ENCODE measurements at places on chromosomes 4 and X. TPM values are rescaled to one million over a fixed set of nuclear protein-coding genes. Genes with fewer than 3 reads are reported as not detected.

Gene KIT
- 11.0 TPM for total RNA-seq

Gene DMD
- total RNA-seq = 8.4 TPM

Gene NWD2
- total RNA-seq = not detected

Gene MAGEA11
- total RNA-seq = not detected

Gene WDR13
- total RNA-seq = 32.6 TPM

DNA sequence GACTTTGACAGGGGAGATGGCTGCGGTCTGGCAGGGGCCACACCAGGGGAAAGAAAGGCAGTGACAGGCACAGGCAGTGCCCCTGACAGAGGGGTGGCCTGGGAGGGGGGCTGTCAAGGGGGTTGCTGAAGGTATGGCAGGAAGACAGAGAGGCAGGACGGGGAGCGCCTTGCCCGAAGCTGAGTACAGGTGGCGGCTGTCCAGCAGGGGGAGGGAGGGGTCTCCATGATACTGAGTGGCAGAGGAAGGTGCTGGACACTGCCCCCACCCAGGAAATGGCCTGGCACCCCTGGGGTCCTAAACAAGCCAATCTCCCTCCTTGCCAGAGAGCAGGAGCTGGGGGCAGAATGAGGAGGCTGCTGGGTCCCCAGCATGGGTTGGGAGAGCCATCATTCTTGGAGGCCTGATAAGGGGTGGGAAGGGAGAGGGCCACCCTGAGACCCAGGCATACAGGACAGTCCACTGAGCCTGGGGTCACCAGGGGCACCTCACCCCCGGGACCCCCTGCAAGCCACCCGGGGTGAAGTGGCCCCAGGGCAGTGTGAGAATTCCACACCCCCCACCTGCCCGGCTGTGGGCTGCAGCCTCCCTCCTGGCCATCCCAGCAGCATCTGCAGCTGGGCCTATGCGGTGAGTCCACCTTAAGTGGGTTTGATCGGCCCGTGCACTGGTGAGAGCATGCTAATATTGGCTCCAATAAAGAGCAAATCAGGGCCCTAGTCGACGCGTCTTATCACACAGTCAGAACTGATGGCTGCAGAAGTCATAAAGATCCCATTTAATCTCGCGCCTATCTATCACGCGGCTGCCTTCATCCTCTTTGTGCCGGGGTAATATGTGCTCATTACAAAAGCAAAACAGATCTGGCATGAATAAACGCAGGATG is 108.5 kb downstream of the FAM53A start:
- no peak for DNase-seq

Gene ZAR1
- total RNA-seq = not detected

DNA sequence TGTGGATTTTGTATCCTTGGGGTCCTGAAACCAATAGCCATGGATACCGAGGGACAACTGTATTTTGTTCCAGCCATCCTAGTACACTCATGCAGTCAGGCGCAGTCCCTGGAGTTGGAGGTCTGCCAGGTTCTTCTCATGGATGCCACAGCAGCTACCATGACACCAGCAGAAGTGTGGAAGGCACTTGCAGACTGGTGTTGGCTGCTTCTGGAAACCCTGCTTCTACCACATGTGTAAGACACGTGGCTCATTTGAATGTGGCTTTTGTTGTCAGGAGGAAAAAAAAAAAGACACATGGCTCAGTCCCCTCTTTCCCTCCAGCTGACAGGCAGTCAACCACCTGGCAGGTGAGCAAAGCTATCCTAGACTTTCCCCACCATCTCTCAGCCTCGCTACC is 19.4 kb downstream of the DRD5 start:
- DNase-seq = no peak

Gene CCNI
- total RNA-seq = 179 TPM

Gene C4orf50
- total RNA-seq = 0.82 TPM

DNA sequence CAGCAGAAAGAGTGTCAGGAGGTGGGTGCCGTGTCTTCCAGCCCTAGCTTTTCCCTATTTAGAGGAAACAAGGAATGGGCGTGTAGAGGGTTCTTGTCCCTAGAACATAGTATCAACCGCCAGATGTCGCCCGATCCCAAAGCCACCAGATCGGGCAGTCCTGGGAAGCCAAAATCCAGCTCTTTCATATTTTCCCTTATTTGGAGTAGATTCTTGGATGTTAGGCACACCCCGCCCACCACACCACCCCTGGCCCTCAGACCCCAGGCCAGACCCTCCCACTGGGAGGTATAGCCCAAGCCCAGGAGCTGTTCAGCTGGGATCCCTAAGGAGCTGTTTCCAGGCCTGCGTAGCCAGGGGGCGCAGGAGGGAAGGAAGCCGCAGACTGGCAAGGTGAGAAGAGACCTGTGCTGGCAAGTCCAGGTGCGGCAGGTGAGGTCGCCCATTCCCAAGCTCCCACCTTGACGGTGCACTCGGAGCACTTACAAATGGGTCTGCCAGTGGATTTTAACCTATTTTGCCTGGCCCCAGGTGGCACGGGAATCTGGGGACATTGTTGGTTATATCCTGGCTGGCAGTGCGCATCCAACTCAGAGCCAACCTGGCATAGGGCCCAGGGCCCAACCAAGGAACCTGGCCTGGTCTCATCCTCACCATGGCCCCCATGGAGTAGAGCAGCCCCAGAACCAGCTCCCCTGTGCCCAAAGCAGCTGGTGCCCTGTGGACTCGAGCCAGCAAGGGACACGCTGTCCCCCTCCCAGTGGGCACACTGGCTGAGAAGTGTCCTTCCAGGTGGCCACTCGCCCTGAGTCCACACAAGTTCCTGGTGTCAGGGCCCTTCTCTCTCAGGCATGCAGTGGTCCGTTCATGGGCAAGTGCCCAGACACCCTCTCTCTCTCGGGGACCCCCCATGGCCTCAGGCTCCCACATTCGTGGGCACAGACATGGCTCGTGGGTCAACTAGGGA is 811 bp downstream of the FLNA start:
- no peak for DNase-seq

Gene CXXC4
- not detected for total RNA-seq

- DNase-seq = no peak
Measured at GRCh38 chr4:105911426-105911825, 16.2 kb downstream of the NPNT start.

GRCh38 chr4:56052481-56052880 is 103.7 kb downstream of the CEP135 start:
- DNase-seq = no peak

DNA sequence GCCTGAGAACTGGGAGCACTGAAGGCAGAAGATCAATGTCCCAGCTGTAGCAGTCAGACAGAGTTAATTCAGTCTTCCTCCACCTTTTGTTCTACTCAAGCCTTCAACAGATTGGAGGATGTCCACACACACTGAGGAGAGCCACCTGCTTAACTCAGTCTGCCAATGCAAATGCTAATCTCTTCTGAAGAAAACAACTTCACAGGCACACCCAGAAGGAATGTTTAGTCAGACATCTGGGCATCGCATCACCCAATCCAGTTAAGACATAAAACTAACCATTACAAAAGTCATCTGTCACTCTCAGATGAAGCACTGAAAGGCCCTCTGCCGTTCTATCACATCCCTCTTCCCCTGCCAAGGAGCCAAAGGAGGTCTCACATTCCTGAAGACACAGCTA is 173.7 kb downstream of the CENPC start:
- DNase-seq = no peak

DNA sequence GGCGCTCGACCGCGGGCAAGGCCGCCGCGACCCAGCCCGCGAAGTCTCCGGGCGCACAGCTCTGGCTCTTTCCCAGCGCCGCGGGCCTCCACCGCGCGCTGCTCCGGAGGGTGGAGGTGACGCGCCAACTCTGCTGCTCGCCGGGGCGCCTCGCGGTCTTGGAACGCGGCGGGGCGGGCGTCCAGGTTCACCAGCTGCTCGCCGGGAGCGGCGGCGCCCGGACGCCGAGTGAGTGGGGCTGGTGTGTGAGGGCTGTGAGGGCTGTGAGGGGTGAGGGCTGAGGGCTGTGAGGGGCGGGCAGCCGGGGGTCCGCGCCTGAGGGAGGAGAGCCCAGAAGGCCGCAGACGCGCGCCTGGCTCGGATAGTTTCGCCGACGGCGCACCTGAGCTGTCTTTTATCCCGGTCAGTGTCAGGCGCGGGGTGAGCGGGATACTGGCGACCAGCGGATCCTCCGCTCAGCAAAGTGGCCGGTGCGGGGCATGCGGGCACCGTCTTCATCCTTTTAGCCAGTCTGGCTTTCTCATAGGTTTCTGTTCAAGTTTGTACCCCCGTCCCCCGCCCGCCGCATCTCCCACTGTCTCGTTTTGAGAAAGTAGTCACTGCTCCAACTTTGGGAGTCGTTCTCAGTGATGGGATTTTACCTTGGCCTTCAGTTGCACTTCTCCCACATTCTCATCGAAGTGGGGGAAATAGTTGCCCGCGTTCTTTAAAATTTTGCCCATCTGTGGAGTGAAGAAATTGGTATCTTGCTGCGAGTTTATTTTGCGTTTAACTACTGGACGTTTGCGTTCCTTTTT is 586 bp downstream of the HERC5 start:
- DNase-seq = peak; percentile 63

DNA sequence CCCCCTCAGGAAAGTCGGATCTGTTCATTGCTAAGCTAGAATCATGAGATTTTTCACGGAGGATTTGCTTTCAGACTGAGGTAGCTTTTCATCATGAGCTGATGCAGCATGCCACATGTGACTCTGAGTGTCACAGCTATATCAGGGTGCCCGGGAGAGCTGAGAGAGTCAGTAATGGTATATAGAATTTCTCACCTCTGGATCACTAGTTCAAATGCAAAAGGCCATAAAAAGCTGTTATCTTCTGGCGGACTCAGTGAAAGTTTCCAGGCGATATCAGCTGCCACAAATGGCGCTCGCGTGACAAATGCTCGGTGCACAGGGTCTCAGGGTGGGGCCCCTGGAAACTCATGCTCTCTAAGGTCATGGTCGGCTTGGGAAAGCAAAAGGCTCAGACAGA is 150.1 kb downstream of the DHX15 start:
- DNase-seq = no peak

Gene NUDT6
- total RNA-seq = 15.6 TPM

DNA sequence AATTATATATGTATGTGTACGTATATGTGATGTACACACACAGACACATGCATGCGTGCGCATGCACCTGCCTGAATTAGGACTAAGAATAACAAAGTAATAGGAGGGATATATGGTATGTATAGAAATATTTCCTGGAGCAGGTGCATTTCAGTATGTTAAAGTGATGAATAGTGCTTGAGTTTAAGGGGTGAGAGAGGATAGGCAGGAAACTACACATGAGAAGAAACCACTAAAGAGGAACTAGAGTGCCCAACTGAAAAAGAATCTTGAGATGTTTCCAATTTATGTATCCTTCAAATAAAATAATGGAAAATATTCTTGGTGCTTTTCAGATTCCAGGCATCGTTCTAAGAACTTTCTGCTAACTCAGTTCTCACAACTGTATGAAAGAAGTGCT is 52.6 kb upstream of the UNC5C start:
- no peak for DNase-seq

Gene CORIN
- total RNA-seq = not detected

- no peak for DNase-seq
Measured at GRCh38 chr4:148124512-148124911, 317.7 kb downstream of the NR3C2 start.

GRCh38 chrX:41090568-41091238 is 5.5 kb downstream of the USP9X start:
- no peak for DNase-seq

DNA sequence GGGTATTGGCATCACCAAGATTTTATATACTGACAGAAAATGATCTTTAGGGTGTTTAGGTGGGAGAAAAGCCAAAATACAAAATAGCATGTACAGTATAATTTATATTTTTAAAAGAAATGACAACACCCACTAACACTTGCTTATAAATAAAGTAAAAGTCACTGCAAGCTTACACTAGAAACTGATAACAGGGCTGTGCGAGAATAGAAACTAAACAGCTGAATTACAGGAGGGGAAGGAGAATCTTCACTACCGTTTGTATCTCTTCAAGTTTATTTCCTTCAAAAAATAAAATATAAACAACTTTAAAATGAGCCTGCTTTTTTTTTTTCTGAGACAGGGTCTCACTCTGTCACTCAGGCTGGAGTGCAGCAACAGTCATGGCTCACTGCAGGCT is 22.8 kb downstream of the GRSF1 start:
- DNase-seq = no peak

Gene CXCL5
- total RNA-seq = not detected

Gene FAM47A
- total RNA-seq = not detected

DNA sequence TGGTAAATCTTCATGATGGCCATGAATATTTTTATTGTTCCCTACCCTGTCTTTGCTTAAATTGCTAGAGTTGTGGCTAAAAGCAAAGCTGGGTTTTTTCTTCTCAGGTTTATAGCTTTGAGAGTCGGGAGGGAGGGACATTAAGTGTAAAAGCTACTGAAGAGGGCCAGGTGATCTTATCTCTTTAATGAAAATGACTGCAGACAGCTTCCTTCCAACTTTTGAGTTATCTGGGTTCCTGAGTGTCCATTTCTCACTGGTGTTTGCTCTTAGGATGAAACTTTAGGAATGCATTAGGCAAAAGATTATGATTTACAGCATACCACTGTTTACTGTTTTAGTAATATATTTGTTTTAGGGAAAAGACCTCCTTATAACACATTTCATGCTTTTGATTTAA is 187.7 kb downstream of the SHROOM3 start:
- DNase-seq = no peak

Gene VSIG4
- not detected for total RNA-seq

Gene JADE3
- 0.47 TPM for total RNA-seq

Gene DAPP1
- total RNA-seq = 24.6 TPM

DNA sequence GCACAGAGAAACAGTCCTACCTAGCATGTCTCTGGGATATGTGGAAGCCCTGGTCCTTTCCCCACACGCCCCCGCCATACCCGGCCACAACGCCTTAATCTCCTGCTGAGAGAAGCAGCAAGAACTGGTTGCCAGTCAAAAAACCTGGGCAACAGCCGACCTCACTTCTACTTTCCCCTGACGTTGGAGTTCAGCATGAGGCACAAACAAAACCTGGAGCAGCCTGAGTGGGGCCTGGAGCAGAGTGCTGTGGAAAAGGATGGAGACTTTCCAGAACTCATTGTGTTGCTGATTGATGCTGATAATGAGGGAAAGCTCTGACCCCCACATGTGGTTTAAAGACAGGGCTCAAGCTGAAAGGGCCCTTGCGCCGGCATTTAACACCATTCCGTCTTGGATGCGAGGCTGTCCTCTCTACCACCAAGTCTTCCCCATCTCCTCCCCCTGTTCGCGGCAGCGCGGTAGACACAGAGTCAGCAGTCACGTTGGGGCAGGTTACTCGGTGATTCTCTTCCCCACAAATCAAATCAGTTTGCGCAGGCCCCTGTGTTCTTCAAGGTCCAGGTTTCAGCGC is 666 bp downstream of the CCDC158 start:
- DNase-seq = no peak

DNA sequence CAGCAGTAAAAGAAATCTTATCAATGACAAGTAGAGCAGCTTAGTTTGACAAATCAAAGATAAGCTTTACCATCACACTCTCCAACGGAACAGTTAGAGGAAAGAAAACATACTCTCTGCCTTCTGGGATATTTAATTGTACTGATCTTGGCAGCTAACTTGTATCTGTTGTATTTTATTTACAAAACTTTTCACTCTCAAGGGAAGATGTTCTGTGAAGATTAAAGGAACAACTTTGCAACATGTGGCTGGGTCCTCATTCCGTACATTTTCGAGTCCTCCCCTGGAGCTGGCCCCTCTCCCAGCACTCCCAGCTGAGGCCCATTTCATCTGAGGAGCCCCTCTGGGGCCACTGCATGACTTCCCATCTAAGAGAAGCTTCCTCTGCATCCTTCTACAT is 74.4 kb downstream of the RPS3A start:
- no peak for DNase-seq

- DNase-seq = no peak
Measured at GRCh38 chrX:7155163-7155562, 7.2 kb upstream of the PUDP start.

Gene DCAF12L2
- total RNA-seq = not detected

Measured in activated CD8-positive, alpha-beta memory T cell treated with anti-CD3 and anti-CD28 coated beads, Interleukin-2, amount 10 ng/mL, durations not matched to agents 7 days and 5 days (primary cell).